Hepatocyte (in vitro differentiated cells): ENCODE measurements at places on chromosomes 2 and 18. TPM values are rescaled to one million over a fixed set of nuclear protein-coding genes. Genes with fewer than 3 reads are reported as not detected.

DNA sequence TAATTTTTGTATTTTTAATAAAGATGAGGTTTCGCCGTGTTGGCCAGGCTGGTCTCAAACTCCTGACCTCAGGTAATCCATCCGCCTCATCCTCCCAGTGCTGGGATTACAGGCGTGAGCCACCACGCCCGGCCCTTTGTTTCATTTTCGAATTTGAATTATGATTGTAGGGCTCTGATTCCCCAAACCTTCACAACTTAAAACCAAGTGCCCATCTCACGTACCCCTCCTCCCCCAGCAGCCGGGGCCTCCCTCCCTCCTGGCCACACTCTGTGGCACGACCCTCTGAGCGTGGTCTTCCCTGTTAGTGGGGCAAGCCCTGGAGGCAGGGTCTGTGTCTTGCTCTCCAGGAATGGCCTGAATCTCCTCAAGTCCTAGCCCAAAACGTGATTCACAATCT, 166.5 kb downstream of the ASB1 start:
- H3K4me3 ChIP-seq, result no peak overlapping the region
- no peak overlapping the region for H3K27ac ChIP-seq
- DNase-seq, result no peak
- no peaks in the 10 kb centered on the region for H3K27me3 ChIP-seq
- H3K36me3 ChIP-seq, result no peaks in the 10 kb centered on the region

GRCh38 chr18:58004317-58004716, 39.7 kb upstream of the NEDD4L start:
- no peak overlapping the region for H3K27ac ChIP-seq
- H3K4me1 ChIP-seq, result no peaks in the 10 kb centered on the region
- H3K36me3 ChIP-seq, result no peaks in the 10 kb centered on the region

GRCh38 chr2:122999821-123000220, 1025.3 kb upstream of the CNTNAP5 start:
- no peaks in the 10 kb centered on the region for H3K36me3 ChIP-seq
- no peak overlapping the region for H3K4me3 ChIP-seq
- H3K27me3 ChIP-seq, result no peaks in the 10 kb centered on the region
- H3K27ac ChIP-seq, result no peak overlapping the region
- DNase-seq, result no peak

The STAM2 gene
- 40.1 and 41.0 TPM in 2 replicates for total RNA-seq

The SCYGR4 gene
- total RNA-seq, result not detected in 2 replicates

The MFSD6 gene
- total RNA-seq, result 15.9 and 17.9 TPM in 2 replicates

The GPR39 gene
- total RNA-seq, result 14.5 and 23.3 TPM in 2 replicates

The OTOS gene
- 0.50 TPM in 1 of 2 replicates, not detected in the other for total RNA-seq
